ENCODE measurements at places on chromosomes 4 and X.
A peak's percentile ranks its signal among the peaks of the same experiment; 100 is the strongest.

- no peak for DNase-seq
Observed at GRCh38 chr4:178480105-178480504, 1037.9 kb upstream of the AGA start.

DNA sequence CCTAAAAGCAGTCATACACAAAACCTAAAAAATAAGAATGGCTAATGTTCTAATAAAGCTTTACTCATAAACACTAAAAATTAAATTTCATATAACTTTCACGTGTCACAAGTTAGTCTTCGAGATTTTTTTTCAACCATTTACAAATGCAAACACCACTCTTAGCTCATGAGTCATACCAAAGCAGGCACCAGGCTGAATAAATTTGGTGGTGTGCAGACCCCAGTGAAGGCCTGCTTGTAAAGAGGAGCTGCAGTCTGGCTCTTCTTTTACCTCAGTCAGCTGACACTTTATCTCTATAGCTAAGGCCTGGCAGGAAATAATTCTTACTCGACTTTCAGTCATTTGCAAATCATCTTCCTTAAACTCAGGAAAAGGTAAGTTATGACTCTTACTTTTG lies 37.4 kb downstream of the CLOCK start:
- DNase-seq, result no peak

- no peak for DNase-seq
Observed at GRCh38 chr4:85274955-85275354, 200.0 kb upstream of the ARHGAP24 start.

DNA sequence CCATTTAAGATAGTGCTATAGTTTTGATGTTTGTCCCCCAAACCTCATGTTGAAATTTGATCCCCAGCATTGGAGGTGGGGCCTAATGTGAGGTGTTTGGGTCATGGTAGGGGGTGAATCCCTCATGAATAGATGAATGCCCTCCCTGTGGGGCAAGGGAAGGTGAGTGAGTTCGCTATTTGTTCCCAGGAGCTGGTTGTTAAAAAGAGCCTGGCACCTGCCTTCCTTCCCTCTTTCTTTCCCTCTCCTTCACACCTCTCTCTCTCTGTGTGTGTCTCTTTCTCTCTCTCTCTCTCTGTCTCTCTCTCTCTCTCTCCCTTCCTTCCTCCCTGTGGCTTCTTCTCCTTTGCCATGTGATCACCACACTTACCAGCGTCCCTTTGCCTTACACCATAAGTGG lies 160.7 kb downstream of the AASDH start:
- no peak for DNase-seq

DNA sequence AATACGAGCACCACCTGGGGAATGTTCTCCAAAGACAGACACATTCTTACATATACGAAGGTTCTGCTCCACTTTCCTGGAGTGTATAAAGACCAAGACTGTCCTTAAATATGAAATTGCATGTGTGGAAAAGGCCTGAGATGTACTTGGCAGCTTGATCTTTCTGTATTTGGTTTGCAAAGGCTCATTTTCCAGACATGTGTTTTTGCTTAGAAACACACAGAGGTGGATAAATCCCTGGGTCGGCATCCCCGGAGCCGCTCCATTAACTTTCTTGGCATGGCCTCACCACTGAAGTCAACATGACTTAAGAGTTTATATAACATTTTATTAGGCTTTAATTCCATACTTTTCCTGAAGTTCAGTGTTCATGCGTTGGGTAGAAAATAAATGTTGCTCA lies 239.4 kb downstream of the LDB2 start:
- peak; percentile 3 for DNase-seq

GRCh38 chr4:147299205-147299604 lies 181.7 kb upstream of the EDNRA start:
- no peak for DNase-seq

GRCh38 chr4:168852933-168853713 lies 156.9 kb downstream of the CBR4 start:
- DNase-seq, result no peak

GRCh38 chrX:15173411-15173810 lies 96.5 kb downstream of the ASB9 start:
- DNase-seq, result no peak

GRCh38 chr4:145281951-145282350 lies 101.6 kb upstream of the OTUD4 start:
- DNase-seq, result no peak

DNA sequence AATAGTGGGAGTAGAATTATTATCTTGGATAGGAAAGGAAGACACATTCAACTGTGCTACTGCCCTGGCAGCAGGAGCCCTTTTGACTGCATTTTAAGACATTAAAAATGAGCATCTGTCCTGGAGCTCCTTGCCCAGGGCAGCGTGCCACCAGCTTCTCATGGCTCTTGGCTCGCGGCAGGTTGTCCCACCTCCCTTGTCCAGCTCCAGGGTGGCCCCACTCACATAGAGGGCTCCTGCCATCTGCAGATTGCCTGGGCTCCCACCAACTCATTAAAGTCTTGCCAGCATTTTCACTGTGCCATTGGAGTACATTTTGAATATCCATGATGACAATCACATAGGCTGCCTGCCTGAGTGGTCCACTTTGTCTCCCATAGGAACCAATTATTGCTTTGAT lies 27.0 kb downstream of the CLCN4 start:
- no peak for DNase-seq

DNA sequence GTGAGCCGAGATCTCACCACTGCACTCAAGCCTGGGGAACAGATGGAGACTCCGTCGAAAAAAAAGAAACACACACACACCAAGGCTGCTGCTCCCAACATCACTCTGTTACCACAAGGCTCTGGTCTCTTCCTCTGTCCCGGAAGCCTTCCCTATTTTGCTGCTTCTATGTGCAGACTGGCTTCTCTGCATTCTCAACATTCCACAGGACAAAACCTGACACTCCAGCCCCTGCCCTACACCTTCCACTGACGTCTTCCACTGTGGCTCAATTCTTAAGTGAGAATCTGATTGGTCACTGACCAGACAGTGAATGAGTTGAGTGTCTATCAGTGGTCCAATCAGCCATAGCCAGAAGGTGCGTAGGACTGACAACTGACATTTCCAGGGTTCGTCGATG lies 5.9 kb downstream of the ODAPH start:
- DNase-seq, result no peak

- no peak for DNase-seq
Observed at GRCh38 chr4:182228991-182229577, 14.1 kb upstream of the TENM3 start.

DNA sequence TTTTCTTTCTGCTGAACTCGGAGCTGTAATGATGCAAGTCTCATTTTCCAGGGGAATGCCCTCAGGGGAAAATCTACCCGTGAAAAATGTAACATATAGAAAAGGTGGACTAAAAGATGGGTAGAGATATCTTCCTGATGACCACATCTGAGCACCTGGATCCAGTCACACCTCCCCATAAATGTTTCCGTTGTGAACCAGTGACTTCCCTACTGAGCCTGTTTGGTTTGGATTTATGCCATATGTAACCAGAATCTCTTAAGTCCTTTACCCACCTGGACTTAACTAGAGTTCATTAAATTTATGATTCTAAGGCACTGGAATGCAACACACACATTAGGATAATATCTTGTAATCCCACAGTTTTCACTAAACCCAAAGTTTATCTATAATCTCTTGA lies 171.1 kb downstream of the ZNF330 start:
- DNase-seq, result no peak

DNA sequence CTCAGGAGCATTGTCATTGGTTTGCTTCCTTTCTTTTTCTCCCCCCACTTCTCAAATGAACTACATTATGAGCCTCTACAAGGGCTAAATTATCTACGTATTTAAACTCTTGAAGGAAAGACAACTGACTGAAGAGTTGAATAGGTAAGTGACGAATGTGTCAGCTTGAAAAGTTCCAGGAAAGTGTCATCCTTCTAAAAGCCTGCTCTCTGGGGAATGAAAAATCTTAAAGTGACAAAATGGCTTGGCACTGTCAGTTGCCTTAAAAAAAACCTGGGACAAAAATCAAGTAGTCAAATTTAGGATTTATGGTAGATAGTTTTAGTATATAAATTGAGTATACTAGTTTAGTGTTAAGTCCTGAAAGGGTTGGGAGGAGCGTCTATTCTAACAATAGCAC lies 173.9 kb upstream of the NDP start:
- DNase-seq, result no peak

- DNase-seq, result no peak
Observed at GRCh38 chr4:40262077-40262528, 65.3 kb downstream of the RHOH start.

GRCh38 chr4:52959541-52959940 lies 97.4 kb downstream of the RASL11B start:
- peak; percentile 19 for DNase-seq

- no peak for DNase-seq
Observed at GRCh38 chr4:102428122-102428521, 73.0 kb upstream of the NFKB1 start.

DNA sequence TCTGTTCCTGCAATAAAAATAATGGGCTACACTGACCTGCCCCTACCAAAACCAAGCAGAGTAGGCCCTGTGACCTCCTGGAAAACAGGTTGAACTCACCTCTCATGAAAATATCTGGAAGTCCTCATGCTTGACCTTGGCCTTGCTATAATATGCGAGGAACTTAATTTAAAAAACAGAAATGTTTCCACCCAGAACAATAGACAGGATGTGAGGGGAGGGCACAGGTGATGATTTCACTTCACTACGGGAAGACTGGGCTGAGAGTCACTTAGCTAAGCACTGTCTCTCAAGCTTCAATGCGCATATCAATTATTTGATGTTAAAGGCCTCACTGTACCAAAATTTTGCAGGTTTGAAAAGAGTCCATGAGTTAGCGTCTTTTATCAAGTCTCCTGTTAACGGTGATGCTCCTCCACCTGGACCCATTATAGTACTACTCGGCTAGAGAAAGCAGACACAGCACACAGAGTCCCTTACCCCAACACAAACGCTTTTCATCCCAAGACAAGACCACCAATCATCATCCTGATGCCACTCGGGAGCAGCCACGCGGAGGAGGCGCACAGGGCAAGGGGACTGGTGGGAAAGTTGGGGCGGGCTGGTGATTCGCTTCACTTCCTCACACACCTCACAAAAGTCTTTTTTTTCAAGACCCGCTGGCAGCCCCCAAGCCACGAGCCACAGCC lies 25.9 kb downstream of the ZNF721 start:
- no peak for DNase-seq

DNA sequence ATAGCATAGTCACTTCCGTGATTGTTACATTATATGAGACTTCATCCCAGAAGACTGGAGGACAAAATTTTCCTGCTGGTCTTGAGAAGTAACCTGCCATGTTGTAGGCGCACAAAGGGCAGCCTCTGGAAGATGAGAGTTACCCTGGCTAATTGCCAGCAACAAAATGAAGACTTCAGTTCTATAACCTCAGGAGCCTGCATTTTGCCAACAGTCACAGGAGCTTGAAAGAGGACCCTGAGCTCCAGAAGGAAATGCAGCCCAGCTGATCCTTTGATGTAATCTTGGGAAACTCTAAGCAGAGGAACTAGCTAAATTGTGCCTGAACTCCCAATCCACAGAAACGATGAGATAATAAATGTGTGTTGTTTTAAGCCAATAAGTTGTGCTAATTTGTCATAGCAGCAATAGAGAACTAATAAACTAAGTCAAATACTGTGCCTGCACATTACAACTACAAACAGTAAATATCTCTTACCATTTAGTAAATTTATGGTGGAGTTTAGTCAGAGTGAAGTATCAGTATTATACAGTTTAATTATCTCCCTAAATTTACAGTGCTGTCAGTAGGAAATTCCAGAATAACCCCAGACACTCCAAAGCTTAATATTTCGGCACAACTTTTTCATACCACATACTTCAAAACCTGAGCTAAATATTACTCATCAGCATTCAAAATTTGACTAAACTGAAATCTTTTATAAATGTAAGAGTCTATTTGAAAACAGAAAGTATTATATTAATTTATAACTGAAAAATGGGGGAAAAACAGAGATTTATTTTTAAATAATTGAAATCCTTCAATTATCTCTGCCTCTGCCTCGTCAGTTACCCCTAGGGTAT lies 90.1 kb upstream of the MAPK10 start:
- DNase-seq, result no peak

GRCh38 chrX:120514236-120514635 lies 45.1 kb upstream of the LAMP2 start:
- no peak for DNase-seq

GRCh38 chr4:184885602-184886001 lies 59.8 kb upstream of the ACSL1 start:
- DNase-seq, result no peak

DNA sequence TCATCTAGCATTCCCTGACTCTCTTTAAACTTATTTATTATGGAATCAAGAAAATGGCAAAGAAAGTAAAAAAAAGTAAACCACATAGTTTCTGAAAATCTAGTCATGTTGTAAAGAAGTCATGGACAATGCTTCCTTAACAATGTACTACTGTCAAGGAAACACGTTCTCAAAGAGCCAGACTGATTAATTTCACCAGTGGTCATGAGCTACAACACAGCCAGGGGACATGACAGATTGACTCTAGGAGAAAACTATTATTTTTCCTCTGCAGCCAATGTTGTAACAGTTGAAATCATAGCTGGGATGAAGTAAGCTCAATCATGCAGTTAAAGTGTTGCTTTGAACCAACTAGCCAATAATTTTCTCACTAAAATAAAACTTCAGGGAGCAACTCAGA lies 109.2 kb downstream of the MAPK10 start:
- no peak for DNase-seq

- DNase-seq, result no peak
Observed at GRCh38 chr4:173763389-173763788, 233.4 kb upstream of the HAND2 start.

DNA sequence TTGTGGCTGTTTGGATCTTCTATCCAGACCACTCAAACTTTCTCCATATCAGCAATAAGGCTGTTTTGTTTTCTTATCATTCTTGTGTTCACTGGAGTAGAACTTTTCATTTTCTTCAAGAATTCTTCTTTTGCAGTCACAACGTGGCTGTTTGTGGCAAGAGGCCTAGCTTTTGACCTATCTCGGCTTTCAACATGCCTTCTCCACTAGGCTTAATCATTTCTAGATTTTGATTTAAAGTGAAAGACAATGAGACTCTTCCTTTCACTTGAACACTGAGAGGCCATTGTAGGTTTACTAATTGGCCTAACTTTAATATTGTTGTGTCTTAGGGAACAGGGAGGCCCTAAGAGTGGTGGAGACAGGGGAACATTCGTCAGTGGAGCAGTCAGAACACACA lies 19.1 kb downstream of the FGF2 start:
- DNase-seq, result no peak

GRCh38 chr4:4673070-4673469 lies 131.2 kb upstream of the STX18 start:
- no peak for DNase-seq

DNA sequence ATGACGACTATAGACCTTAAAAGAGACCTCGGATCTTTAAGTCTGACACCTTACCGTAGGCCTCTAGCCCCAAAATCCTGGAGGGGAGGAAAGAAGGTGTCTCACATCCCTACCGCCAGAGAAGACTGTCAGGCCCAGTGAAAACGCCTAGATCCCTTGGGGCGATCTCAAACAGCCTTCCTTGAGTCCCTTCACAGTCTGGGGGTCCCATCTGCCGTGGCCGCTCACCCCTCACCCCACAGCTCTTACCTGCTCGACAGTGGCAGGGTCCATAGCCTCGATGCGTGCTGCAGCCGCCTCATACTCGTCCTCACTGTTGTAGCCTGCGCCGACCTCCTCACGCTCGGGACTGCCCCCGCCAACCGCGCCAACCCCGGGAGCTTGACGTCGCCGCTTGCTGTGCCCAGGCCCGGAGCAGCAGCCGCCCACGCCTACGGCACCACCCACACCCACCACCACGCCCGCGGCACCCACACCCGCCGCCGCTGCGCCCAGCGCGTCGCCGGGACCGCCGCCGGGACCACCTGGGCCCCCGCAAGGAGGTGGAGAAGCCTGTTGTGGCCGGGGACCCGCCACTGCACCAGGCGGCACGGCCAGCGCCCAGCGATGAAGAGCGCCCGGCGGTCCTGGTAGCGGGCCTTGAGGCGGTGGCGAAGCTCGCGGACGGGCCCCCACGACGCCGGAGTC lies 536 bp downstream of the OTUD5 start:
- DNase-seq, result no peak

Measured in amniotic stem cell (primary cell).